NAMALWA (cell line): ENCODE measurements at places on chromosomes 16 and 17.

- DNase-seq = peak; percentile 73
These were observed 11.5 kb upstream of the TMEM106A start for GRCh38 chr17:43200127-43200526.

DNA sequence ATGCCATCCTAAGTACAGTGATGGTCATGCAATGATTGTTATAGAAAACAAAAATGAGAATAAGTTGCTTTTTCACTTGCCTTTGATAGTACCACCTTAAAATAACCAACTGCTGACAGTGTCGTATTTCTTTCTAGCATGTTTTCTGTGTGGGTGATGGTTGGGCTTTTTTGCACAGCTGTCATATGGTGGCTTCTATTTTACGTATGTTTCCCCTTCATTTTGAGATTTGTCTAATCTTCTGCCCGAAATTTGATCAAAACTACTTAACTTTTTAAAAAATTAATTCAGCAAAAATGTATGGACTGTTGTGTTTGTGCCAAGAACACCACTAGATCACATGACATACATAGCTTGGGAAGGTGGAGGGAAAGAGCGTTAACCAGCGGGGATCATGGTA, 90.7 kb downstream of the CLEC16A start:
- no peak for DNase-seq

GRCh38 chr17:10513299-10514067, 4.9 kb downstream of the MYH1 start:
- no peak for DNase-seq

GRCh38 chr17:11384131-11384530, 143.1 kb downstream of the SHISA6 start:
- DNase-seq = no peak

GRCh38 chr17:2611627-2612026, 18.2 kb downstream of the PAFAH1B1 start:
- DNase-seq = no peak

DNA sequence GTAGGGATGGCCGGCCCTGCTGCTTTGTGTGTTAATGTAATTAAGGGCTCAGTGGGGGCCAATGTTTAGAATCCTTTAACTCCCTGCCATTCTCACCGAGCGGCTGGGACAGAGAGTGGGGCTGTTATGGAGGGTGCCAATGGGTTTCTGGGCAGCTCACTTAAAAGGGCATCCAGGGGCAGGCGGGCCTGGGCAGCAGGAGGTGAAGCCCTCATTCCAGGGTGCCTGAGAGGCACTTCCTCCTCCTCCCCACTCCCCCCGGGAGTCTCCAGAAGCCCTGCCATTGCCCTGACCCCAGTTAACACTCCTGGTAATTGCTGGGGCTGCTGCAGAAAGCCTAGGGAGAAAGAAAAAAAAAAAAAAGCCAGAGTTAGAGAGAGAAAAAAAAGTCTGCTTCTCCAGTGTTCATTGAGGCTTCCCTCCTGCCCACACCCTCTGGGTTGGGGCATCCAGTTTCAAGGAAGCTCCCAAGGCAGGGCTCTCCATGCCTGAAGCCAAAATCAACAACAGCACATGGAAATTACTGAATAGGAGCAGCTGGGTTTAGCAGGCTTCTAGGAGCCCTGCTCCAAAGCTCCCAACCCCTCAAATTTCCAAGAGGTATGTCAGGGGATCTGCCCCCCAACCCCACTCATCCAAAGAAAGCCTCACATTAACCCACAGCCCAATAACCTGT, 28.0 kb downstream of the CUEDC1 start:
- DNase-seq = no peak

GRCh38 chr16:86337138-86337537, 173.2 kb upstream of the FOXF1 start:
- no peak for DNase-seq

DNA sequence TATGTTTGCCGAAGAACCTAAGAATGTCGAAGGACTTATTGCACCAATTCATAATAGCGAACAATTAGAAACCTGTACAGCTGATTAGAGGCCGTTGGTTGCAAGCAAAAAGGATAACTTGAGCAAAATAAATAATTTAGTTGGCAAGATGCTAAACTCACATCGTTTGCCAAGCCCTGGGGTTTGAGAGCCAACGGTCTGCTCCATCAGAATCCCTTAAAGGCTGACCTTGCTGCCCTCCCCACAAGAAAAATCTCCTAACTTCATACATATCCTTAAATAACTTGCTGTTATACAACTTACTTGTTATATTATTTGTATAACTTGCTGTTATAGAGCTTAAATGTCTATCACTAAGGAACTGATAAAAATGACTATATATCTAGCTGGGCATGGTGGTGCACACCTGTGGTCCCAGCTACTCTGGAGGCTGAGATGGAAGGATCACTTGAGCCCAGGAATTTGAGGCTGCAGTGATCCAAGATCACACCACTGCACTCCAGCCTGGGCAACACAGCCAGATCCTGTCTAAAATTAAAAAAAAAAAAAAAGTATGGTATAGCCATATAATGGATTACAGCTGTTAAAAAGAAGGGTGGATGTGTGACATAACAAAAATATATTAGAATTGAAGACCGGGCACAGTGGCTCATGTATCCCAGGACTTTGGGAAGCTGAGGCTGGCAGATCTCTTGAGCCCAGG, 1.9 kb upstream of the TRIM37 start:
- DNase-seq = no peak

GRCh38 chr17:67853703-67854102, 28.4 kb downstream of the BPTF start:
- no peak for DNase-seq

- DNase-seq = no peak
These were observed 3.2 kb downstream of the SGF29 start for GRCh38 chr16:28556914-28557320.

- DNase-seq = no peak
These were observed 410.9 kb upstream of the SOX9 start for GRCh38 chr17:71709946-71710345.

- no peak for DNase-seq
These were observed 47.7 kb upstream of the ZNF750 start for GRCh38 chr17:82887255-82888164.

GRCh38 chr16:54447576-54448440, 161.2 kb upstream of the IRX3 start:
- no peak for DNase-seq

GRCh38 chr16:82040296-82040695, 5.2 kb downstream of the HSD17B2 start:
- DNase-seq = no peak

- peak; percentile 59 for DNase-seq
These were observed 325.3 kb downstream of the UTP18 start for GRCh38 chr17:51585514-51586104.

DNA sequence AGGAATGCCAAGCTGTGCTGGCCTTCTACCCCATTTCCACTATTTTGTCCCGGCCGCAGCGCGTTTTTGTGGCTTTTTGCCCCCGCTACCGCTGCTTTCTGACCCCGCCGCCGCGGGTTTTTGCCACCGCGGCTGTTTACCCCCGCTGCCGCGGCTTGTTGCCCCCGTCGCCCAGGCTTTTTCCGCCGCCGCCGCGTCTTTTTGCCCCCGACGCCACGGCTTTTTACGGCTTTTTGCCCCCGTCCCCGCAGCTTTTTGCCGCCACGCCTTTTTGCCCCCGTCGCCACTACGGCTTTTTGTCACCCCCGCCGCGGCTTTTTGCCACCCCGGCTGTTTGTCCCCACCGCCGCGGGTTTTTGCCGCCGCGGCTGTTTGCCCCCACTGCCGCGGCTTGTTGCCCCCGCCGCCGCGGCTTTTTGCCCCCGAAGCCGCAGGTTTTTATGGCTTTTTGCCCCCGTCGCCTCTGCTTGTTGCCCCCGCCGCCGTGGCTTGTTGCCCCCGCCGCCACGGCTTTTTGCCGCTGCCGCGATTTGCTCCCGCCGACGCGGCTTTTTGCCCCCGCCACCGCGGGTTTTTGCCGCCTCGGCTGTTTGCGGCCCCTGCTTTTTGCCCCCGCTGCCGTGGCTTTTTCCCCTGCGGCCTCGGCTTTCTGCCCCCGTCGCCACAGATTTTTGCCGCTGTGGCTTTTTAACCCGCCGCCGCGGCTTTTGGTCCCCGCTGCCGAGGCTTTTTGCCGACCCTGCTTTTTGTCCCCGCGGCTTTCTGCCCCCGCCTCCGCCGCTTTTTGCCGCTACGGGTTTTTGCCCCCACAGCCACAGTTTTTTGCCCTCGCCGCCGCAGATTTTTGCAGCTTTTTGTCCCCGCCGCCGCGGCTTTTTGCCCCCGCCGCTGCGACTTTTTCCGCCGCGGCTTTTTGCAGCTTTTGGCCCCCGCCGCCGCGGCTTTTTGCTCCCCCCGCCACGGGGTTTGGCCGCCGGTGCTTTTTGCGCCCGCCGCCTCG, 520.4 kb upstream of the WSB1 start:
- DNase-seq = no peak

- DNase-seq = no peak
These were observed 16.9 kb downstream of the ETV4 start for GRCh38 chr17:43528988-43529814.

GRCh38 chr16:48492133-48492532, 106.9 kb upstream of the SIAH1 start:
- DNase-seq = no peak

- peak; percentile 40 for DNase-seq
These were observed 18.7 kb downstream of the TPSG1 start for GRCh38 chr16:1206326-1206725.

DNA sequence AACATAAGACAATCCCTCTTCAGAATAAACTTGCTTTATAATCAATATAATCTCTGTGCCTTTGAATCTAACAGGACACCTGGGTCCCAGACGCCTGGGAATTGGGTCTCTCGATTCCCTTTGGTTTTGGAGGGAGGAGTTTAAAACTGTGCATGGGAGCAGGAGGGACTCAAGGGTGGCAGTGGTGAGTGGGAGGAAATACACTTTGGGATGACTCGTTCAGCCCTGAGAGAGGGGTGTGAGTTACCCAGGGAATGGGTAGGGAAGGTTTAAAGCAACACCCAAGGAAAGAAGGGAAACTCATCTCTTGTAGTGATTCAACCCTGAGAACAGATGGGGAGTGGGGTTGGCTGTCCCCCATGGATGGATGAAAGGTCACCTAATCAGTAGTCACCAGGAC, 1.6 kb downstream of the RANGRF start:
- no peak for DNase-seq

DNA sequence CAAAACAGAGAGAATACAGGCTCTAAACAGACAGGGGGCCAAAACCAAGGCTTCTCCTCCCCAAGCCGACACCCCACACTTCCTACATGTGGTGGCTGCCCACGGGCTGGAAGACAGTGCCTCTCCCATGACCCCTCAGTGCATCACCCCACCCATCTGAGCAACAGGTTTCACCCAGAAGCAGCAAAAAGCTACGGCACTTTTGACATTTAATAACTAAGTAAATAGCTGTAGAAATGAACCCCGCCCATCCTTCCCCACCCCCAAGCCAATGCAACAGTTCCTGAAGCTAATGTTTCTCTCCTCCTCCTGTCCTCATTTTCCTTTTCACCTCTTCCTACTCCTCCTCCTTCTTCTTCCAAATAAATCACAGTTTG, 9.9 kb upstream of the SOX9 start:
- no peak for DNase-seq

GRCh38 chr17:3970668-3971067, 6.4 kb upstream of the ATP2A3 start:
- DNase-seq = no peak

GRCh38 chr17:58913552-58913951, 157.9 kb downstream of the PPM1E start:
- no peak for DNase-seq

DNA sequence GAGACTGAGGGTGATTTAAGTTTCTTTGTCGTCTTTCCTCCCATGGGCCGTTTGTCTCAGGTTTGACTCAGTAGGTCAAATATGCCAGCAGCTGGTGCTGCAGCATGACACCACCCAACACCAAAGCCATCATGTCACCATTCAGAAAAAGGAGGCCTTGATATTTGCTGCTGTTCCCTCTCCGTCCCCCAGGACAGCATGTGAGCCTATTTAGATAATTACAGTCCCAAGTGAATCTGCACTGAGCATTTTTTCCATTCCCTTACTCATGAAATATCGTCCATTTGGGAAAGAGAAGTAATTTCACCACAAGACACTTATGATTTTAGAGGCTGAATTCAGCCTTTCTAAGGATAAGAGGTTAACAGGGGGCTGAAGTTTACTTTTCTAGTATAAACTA, 62.2 kb upstream of the ADORA2B start:
- no peak for DNase-seq

- no peak for DNase-seq
These were observed 714.3 kb downstream of the WWOX start for GRCh38 chr16:78813661-78814311.

DNA sequence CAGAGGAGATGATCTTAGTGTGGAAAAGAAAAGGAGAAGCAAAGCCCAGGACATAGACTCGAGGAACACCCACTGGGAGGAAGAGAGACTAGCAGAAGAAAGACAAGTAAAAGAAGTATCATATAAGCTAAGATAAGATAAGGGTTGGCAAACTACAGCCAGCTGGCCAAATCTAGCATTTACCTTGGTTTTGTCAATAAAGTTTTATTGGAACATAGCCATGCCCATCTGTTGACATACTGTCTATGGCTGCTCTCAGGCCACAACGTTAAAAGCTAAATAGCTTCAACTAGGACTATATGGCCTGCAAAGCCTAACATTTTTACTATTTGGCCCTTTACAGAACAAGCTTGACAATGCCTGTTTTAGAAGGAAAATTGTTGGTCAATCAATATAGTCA, 166.4 kb upstream of the AXIN2 start:
- no peak for DNase-seq

GRCh38 chr16:57231821-57232350, 13.2 kb upstream of the ARL2BP start:
- no peak for DNase-seq

DNA sequence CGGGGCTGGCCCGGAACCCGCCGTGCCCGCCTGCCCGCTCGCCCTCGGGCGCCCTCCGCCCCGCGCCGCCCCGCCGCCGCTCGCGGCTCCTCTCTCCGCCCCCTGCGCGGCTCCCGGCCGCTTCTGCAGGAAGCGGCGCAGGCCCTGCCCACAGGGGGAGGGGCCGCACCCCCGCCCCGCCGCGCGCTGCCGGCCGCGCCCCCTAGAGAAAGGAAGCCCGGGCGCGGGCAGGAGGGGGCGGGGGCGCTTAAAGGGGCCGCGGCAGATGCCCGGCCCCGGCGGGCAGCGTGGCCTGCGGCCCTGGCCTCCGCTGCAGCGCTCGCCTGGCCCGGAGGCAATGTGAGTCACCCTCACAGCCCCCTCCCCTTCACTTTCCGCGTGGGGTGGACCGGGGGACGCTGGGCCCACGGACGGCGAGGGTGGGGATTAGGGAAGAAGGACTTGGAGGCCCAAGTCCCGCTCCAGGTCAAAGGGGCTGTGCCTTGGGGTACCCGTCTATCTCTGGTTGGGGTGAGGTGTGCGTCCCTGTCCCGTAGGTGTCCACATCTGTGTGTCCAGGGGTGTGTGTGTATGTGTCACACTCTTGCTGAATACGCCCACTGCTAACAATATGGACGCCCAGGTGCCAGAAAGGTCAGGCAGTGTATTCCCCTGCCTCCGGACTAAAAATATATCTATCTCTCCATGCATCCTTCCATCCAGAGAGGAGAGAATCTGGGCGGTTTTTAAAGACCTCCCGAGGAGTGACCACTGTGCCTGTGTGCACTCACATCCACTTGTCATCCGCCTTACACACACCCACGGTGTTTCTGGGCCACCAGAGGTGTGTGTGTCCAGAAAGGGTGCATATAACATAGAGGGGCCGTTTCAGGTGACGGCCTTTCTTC, at the start of gene GIT1:
GIT1 (minus strand) TSS at position 125 of the 887 bp plus-strand sequence. CDS start 270 bp downstream, outside the sequence.
- peak; percentile 87 for DNase-seq
